C1 segment of cervical spinal cord (tissue), 14 donors: ENCODE measurements at places on chromosomes 12 and 14.

GRCh38 chr14:104794099-104794498 is 1.4 kb downstream of the AKT1 start:
- no peak for DNase-seq

GRCh38 chr12:131473261-131473660 is 237.6 kb upstream of the SFSWAP start:
- DNase-seq: no peak

GRCh38 chr14:59217011-59217410 is 28.5 kb downstream of the DAAM1 start:
- DNase-seq: no peak

DNA sequence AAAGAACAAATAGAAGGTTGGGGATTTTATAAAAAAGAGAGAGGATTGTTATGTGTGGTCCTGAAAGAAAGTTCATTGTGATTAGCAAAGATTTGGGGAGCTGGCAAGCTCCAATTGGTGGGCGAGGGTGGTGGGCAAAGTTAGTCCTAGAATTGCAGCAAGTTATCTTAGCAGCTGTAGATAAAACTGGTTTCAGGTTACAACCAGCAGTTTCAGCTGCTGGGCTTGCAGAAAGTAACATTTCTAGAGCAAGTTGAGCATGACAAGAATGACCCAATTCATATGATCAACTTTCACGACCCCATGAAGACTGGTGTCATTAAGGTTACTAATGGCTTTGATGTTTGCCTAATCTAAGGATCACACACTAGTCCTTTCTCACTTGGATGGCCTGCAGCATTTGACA is 177.9 kb upstream of the NUDT4 start:
- DNase-seq: no peak

DNA sequence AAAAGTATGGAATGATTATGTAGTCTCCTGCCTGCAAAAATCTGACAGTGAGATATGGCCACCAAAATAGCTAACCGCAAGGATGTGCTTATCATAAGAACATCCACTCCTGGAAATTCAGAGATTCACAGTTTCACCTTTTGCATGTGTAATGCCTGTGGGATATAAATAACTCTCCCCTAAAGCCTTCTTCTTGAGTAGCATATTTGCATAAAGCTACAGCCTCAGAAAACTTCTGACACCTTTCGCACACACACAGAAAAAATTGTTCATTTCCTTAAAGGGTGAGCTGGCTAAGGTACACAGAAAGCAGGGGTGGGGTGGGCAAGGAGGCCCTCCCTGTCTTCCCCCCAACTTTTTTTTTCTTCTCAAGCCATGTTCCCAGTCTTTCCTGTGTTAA is 3.1 kb upstream of the IGF1 start:
- no peak for DNase-seq

DNA sequence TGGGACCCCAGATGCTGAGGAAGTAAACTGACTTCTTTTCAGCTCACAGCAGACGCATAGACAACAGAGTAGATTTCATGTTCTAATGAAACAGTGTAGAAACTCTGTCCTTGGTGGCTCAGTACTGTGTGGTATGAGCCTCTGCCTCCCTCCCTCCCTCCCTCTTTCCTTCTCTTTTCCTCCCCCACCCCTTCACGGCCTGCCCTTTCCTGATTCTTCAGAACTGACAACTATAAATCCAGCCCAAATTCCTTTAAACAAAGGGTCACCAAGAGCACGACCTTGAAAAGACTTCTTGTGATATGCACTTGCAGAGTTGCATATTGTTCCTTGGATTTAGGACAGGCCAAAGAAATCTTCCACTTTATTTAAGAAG is 164.0 kb downstream of the ETV6 start:
- DNase-seq: no peak

DNA sequence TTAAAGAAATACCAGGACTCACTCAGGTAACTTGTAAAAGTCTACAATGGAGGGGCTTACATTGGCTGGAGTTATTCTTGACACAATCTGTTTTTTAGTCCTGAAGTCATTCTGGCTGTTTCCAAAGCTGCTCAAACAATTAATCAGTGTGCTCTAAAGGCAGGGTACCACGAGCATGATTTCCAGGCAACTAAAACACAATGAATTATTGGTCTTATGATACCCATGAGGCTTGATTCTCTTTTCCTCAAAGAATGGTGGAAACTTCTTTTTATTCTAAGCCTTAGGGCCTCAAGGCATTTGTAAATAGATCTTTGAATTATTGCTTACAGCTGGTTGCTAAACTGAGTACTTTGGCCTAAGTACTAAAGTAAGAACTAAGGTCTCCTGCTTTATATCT is 199.8 kb upstream of the PDZRN4 start:
- DNase-seq: no peak

GRCh38 chr12:53484686-53485575 is 14.3 kb downstream of the MAP3K12 start:
- no peak for DNase-seq

DNA sequence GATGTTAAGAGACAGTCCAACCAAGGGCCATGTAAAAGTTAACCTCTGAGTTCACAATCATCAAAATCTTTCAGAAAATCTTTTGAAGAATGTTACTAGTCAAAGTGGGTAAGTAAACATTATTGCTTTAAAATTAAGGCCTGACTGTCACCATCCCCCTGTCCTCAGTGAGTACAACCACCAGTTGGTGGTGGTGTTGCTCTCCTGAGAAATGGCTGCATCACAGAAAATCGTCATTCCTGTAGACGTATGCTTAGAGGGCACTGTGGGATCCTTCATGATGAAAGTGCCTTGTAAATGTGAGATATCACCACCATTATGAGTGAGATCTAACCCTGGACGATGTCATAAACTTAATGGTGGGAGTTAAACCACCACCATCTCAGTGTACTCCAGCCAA is 451.2 kb downstream of the RPS29 start:
- DNase-seq: no peak

GRCh38 chr12:101351682-101352081 is 55.9 kb downstream of the ARL1 start:
- DNase-seq: no peak
